ENCODE measurements at places on chromosomes 7 and 10.

- DNase-seq: no peak
Measured at GRCh38 chr10:50968386-50969091, 83.1 kb upstream of the A1CF start.

- no peak for DNase-seq
Measured at GRCh38 chr7:132149436-132150304, 426.6 kb downstream of the PLXNA4 start.

- no peak for DNase-seq
Measured at GRCh38 chr10:69230128-69230527, 10.0 kb downstream of the HKDC1 start.

DNA sequence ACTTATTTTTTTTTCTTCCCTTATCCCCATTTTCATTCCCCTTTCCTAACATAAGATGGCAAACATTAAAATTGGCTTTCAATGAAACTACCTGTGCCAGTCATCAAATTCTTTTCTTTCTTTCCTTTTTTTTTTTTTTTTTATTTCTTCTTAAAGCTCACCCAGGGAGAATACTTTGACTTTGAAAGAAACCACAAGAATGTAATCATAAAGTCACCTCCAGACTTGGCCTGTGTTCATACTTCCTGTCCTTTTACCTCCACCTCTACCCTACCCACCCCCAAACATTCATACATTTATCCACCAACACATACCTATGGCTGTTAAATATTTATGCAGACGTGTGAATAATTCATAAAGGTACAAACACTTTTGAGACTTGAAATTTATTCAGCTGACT lies 254.6 kb downstream of the SLC25A13 start:
- DNase-seq: no peak

- DNase-seq: no peak
Measured at GRCh38 chr10:69359594-69359993, 57.1 kb downstream of the TACR2 start.

DNA sequence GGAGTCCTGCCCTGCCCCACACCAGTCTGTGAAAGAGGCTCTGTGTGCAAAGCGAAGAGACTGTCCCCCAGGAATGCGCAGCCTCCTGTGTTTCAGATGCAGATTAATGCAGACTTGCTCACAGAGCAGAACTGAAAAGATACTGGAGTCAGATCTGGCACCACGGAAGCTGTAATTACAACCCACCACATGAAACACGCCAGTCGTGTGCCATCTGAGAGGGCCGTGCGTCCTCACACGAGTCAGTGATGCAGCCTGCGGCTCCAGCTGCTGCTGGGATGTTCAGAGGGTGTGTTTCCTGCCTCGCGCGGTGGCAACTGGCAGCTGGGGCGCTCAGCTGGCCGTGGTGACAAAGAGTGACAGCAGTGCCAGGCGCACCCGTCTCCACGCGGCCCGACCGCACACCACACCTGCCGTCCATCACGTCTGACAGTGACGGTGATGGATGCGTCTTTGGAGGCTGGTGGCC lies 50.0 kb downstream of the NKX6-2 start:
- DNase-seq: no peak

GRCh38 chr7:55431898-55432297 lies 66.8 kb downstream of the LANCL2 start:
- DNase-seq: no peak

DNA sequence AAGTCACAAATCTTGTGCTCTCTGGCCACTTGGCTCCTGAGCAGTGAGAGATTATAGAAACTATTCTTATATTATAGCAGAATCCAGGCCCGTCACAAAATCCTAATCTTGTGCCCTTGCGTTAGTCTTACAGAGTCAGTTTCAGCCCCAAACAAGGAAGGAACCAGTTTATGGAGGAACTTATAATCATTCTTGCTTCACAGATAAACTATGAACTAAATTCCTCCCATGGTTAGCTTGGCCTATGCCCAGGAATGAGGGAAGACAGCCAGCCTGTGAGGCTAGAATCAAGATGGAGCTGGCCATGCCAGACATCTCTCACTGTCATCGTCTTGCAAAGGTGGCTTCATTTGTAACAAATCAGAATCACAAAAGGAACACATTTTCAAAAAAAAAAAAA lies 199.7 kb upstream of the PITRM1 start:
- no peak for DNase-seq

GRCh38 chr7:111010798-111011197 lies 80.1 kb upstream of the LRRN3 start:
- no peak for DNase-seq

DNA sequence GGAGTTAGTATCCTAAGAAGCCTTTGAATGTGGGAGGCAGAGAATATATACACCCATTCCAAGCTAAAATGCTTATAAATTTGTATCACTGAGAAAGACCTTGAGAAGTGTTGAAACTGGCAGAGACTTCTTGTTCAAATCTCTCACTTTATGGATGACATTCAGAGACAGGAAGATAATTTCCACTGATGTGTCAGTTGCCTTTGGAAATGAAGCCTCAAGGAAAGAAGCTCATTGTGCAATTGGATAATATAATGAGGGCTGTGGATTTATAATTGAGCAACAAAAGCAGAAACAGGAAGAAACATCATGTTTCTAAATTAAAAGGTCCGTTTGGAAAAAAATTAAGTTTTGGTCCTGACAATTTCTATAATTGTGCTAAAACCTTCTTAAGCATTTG lies 789.9 kb upstream of the IGFBP3 start:
- no peak for DNase-seq

- DNase-seq: no peak
Measured at GRCh38 chr10:101029520-101030295, 1.2 kb downstream of the PDZD7 start.

- DNase-seq: no peak
Measured at GRCh38 chr10:124743191-124744101, 732 bp downstream of the FAM53B start.

DNA sequence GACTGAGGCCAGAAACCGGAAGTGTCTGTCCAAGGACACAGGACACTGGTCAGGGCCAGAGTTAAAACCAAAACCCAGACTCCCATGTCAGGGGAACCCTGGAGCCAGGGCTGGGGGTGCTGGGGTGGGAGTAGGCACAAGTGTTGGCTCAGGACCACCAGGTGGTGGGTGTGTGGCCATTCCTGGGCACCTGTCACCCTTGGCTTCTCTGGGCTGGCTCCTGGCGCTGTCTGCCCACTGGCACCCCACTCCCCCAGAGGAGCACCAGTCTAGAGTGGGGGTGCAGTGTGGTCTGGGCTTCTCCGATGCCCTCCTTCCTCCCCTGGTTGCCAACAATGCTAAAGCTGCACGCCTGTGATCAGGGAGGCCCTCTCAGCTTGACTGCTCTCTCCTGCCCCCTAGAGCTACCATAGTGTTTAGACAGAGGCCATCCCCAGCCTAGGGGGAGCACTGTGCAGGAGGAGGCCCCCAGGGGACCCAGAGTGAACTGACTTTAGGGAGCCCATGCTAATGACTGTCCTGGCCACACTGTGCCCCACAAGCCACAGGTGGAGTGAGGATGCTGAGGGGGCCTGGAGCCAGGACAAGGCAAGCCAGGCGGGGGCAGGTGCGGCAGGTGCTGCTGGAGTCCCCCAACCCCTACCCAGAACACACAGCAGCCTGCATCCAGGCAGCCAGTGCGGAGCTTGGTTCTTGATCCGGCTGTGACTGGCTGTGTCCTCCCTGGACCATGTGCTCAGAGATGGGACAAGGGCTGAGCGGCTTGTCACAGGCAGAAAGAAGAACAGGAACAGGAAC lies 11.0 kb downstream of the RASGEF1A start:
- DNase-seq: peak; percentile 51

DNA sequence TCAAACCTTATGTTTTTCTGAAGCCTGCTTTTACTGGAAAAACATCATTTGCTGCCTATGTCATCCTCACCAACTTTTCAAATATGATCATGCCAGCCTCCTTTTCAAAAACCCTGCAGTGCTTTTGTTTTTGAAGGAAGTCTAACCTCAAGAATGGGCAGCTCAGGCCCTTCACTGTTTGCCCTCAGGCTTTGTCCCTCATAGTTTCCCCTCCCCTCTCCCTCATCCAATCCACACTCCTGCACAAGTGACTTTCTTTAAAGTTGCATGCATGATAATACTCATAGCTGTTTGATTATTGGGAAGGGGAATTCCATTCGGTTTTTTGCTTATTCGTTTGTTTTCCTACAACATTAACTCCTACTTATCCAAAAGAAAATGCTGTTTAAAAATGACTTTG lies 219.4 kb downstream of the SEMA3E start:
- DNase-seq: no peak

DNA sequence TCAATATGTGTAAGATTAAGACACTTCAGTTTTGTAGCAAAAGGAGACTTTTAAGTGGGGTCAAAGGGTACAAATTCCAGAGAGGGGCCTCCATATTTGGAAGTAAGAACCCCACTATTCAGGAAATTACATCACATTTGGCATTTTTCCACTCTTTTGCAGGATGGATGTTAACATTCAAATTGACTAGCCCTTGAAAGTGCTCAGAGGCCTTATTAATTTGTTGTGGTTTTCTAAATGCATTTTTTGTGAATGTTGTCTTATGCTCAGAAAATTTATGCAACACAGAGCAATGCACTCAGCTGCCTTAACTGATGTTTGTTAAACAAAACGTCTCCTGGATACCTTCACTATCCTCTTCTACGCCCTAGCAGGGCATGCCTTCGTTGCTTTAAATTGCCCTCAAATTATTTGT lies 50.9 kb upstream of the PDLIM1 start:
- no peak for DNase-seq

DNA sequence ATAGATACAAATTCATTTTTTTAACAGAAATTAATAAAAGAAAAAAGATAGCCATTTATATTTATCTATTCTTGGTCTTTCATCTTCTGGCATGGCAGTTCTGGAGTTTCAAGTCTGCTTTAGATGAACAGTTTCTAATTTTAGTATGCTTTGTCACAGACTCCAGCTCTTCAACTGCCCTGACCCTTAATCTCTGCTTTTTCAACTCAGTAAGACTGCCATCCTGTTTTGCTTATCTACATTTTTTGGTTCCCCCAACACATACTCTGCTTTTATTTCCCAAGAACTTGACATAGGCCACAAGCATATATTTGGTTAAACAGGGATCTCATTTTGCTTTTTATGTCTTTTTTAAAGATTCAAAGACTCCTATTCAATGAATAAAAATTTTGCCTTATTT lies 309.3 kb upstream of the KCND2 start:
- no peak for DNase-seq

GRCh38 chr7:111535142-111535870 lies 27.0 kb downstream of the IMMP2L start:
- DNase-seq: no peak

DNA sequence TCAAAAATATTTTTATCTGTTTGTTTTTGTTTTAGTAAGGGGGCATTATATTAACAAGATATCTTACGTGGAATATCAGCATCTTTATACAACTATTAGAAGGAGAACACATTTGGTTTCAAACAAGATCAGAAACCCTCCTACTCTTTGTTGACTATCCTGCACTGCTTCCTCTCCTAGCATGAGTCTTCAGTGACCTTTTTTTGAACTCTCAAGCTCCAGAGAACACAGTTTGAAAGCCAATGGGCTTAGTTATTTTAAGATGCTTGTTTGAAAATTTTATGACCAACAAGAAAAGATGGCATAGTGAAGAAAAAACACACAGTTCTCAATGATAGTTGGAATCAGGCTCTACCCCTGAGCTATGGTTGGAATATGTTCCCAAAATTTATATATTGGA lies 37.2 kb upstream of the RTKN2 start:
- DNase-seq: no peak

DNA sequence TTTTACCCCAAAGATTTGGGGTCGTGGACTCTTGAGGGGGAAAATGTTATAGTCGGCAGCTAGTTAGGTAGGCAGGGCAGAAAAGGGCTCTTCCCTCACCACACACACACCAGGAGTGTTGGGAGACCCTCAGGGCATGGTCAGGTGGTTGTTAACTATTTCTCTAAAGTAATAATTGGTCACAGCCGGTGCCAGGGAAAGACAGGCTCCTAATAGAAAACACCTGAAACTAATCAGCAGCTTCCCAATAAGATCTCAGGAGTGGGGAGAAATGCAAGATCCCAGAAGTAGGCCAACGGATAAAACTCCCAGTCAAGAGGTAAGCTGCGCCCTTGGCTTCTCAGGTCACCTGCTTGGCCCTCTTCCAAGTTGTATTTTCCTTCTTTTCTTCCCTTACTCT lies 213.1 kb downstream of the PHTF2 start:
- DNase-seq: no peak

DNA sequence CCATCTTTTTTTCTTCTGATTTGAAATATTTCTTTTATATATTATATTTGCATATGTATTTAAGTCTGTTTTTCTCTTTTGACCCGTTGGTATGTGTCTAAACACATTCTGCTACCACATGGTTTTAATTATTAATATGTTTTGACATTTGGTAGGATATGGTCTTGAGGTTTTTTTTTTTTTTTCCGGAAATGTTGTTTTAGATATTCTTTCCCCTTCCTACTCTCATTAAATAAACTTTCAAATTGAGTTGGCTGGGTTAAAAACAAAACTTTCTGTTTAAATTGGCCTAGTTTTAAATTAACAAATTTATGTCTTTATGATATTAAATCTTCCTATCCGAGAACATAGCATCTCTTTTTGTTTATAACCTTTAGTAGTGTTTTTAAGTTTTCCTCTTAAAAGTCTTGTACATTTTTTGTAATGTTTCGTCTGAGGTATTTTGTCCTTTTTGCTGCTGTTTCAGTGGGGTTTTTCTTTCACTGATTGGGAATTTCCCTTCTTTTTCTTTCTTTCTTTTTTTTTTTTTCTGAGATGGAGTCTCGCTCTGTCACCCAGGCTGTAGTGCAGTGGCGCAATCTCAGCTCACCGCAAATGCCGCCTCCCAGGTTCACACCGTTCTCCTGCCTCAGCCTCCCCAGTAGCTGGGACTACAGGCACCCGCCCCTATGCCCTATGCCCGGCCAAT lies 25.4 kb downstream of the STAM start:
- no peak for DNase-seq

DNA sequence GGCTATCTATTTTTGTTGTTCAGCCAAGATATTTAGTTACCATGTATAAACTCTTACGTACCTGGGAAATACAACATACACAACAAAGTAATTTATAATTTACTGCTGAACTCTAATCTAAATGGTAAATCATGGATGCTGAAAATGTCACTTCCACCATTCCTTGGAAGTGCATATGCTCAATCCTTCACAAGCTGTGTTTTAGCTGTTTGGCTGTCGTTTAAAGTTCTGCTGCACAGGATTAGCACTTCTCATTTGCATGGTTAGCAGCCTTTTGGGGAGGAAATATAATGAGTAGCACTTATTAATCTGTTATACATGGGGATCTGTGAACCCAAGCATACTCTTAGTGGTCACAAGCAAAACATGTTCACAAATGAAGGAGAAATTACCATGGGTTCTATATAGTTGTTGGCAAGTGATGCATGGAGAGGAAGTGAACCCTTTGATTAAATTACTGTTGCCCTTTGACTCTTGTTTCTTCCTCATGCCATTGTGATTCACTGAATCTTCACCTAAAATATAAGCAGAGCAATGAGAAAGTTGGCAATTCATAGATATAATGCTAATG lies 18.5 kb downstream of the PIK3CG start:
- DNase-seq: no peak

DNA sequence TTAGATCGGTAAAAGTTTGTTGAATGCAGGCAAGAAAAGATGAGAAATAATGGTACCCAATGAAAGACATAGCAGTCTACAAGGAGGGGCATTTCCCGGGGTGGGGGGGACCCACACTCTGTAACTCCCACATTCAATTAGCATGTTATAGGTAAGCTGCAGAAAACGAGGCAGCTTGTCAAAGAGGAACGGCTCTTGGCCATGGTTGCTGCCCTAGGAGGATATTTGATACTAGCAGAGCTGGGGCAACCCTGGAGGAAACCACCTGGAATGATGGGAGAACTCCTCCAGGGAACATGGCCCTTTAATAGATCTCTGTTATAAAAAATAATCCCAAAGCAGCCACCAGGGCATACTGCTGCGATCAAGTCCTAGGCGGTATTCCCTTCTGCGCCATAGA lies 98.5 kb downstream of the EGFR start:
- DNase-seq: no peak

- no peak for DNase-seq
Measured at GRCh38 chr7:31061185-31061584, 9.1 kb downstream of the ADCYAP1R1 start.
